ENCODE measurements at places on chromosomes 11 and 22. TPM values are rescaled to one million over a fixed set of nuclear protein-coding genes. Genes with fewer than 3 reads are reported as not detected.

The CDON gene
- 21.0 TPM for total RNA-seq

GRCh38 chr11:69353696-69354544 lies 60.0 kb downstream of the MYEOV start:
- DNase-seq = peak; percentile 36

The MUC5AC gene
- total RNA-seq = not detected

DNA sequence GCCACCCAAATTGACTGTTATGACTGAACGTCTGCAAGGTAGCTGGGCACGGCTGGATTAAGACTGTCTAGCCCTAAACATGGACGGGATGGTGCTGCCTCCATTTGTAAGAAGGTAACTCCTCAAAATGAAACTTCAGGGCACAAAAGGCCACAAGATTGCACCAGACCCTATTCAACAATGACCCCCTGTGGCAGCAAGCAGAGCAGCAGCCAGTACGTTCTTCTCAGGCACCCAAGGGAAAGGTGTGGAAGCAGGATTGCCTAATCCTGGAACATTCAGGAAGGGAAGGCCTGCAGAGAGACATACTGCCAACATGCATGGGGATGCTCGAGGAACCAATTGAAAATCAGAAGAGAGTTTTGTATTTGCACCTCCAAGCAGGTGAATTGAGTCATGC lies 4.5 kb upstream of the TBX10 start:
- no peak for DNase-seq

GRCh38 chr11:4808476-4808875 lies 4.3 kb upstream of the OR52R1 start:
- DNase-seq = no peak

All from glutamatergic neuron (in vitro differentiated cells).